ENCODE measurements at places on chromosomes 2 and 18.

GRCh38 chr2:71834796-71835195 lies 312.9 kb downstream of the CYP26B1 start:
- no peak for DNase-seq

DNA sequence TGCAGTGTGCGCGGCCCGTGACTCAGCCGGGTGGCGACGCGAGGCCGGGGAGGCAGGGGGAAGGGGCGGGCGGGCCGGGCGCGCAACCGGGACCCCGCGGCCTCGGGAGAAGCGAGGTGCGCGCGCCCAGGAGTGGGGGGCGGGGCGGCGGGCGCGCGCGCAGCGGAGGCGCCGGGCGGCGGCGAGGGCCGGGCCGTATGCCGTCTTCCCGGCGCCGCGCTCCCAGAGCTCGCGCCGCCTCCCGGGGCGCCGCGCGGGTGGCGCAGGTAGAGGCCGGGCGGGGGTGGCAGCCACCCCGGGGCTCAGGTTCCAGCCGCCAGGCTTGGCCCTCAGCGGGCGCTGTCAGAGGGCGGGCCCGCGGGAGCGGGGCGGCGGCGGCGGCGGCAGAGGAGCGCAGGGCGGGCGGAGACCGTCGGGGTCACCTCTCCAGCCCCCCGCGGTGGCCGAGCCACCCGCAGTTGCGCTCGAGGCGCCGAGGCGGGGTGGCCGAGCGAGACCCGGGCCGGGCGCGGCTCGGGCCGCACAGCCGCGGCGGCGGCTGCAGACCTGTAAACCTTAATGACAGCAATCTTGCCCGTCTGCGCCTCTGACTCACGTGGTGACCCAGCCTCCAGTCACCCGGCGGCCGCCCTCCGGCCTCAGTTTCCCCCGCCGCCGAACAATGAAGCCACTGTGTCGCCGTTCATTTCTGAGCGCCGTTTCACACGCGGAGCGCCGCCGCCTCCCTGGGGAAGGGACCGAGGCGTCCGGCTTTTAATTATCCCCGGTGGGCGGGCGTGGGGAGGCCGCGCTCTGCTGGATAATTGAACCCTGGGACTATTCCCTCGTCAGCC lies 25.3 kb upstream of the SMAD7 start:
- peak; percentile 45 for DNase-seq

GRCh38 chr2:20425371-20425881 lies 21.4 kb upstream of the RHOB start:
- DNase-seq = no peak

DNA sequence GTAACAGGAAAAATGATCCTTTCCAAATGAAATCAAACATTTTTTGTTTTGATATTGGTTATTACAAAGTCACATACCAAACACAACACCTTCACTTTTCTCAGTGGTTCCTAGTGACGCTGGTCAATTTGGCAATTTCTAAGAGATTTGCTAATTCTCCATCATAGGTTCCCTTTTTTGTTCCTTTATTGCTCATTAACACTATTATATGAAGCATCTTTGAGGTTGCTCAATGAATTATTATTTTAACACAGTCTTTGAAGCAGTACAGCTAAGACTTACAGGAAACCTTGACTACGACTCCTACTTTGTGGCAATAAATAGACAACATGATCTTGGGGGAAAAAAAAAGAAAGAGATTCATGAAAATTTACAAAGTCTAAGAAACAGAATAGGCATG lies 152.2 kb upstream of the VRK2 start:
- no peak for DNase-seq

- no peak for DNase-seq
Observed at GRCh38 chr18:3383381-3383915, 66.5 kb upstream of the TGIF1 start.

DNA sequence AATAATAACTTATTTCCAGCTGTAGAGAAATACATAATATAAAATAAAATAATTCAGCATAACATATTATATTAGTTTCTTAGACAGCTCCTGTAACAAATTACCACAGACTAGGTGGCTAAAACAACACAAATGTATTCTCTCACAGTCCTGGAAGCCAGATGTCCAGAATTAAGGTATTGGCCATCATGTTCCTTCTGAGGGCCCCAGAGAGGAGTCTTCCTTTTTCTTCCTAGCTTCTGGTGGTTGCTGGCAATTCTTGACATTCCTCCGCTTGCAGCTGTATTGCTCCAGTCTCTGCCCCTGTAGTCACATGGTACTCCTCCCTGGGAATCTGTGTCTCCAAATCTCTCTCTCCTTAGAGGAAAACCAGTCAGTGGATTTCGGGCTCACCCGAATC lies 146.8 kb downstream of the RBM43 start:
- no peak for DNase-seq

GRCh38 chr2:12513339-12513738 lies 203.4 kb upstream of the TRIB2 start:
- no peak for DNase-seq

DNA sequence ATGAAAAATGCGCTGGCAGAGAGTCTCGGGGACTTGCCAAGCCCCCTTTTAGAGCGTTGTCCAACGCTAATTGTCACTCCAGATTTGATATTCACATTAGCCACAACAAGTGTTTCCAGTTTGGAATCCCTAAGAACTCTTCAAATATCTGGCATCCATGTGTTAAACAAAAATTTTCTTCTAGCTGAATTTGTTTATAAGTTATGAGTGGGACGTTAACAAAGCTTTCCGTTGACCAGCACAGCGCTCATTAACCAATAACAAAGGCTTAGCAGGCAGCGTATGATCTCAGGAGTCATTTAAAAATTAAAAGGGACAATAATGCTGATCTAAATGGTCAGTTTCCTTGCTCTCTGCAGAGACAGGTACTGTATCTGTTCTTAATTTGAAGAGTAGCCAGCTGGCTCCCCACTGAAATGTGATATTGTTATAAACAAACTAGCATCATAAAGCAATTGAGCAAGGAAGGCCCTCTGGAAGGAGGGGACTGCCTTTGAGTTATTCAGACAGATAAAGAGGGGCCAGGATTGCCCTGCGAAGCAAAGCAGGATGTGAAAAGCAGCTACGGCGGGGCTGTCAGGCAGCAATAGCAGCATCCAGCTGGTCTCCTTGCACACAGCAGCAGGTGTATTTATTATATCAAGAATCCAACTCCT lies 337.2 kb upstream of the SALL3 start:
- no peak for DNase-seq
